ENCODE measurements at places on chromosomes 2 and 18.

DNA sequence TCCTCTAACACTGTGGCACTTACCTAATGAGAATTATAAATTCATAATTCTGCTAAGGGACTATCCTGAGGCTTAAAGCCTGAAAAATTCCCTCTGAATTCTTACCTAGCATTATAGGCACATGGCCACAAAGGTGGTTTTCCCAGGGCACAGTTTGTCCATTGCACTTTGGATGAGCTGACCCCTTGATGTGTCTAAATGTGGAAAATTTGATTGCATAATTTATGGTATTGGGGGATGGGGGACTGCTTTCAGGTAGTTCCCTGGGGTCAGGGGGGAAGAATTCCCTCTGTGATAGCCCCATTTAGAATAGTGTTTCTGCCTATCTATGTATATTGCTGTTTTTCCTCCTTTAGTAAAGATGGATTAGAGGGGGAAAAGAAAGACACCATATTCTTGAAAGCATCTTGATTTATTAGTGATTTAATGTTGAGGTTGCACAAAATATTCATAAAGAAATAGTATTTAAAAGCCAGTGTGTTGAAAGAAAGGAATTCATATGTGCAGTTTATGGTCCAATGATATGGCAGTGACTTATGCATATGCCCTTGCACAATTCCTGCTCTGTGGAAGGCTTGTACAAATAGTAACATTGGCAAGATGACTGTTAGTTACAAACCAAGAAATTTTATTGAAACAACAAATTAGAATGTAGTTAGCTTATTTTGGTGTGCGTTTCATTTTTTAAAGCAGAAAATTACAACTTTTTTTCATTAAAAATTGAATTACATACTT lies 8.7 kb upstream of the HTR2B start:
- DNase-seq: no peak

GRCh38 chr2:241680044-241680443 lies 6.6 kb downstream of the DTYMK start:
- DNase-seq: no peak

- no peak for DNase-seq
Measured at GRCh38 chr2:155917380-155917779, 415.1 kb downstream of the NR4A2 start.

GRCh38 chr2:152510621-152511020 lies 175.6 kb downstream of the FMNL2 start:
- DNase-seq: no peak

GRCh38 chr18:62784338-62784965 lies 69.1 kb downstream of the PHLPP1 start:
- DNase-seq: no peak

- no peak for DNase-seq
Measured at GRCh38 chr2:57990118-57990725, 56.4 kb upstream of the VRK2 start.

GRCh38 chr2:5777131-5777535 lies 84.9 kb downstream of the SOX11 start:
- DNase-seq: no peak

DNA sequence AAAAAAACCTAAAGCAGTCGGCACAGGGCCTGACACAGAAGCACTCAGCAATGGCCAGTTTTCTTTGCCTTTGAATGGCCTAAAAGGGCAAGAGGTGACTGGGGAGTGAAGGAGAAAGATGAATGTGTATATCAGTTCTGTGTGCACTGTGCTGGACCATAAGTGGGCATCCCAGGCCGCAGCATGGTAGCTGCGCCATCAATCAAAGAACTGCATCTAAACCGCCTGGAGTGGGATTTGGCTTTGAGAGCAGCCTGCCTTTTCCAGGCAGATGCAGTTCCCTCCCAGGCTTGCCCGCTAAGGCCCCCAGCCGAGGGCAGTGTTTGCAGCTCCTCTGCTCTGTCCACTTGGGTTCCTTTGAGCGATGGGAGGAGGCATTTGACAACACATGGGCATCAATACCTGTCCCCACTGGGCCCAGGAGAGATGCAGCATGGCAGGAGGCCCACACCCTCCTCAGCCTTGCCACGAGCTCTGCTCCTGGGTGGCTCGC lies 144.1 kb downstream of the FAM210A start:
- no peak for DNase-seq
